ENCODE measurements at places on chromosomes 7 and 10. TPM values are rescaled to one million over a fixed set of nuclear protein-coding genes. Genes with fewer than 3 reads are reported as not detected.

DNA sequence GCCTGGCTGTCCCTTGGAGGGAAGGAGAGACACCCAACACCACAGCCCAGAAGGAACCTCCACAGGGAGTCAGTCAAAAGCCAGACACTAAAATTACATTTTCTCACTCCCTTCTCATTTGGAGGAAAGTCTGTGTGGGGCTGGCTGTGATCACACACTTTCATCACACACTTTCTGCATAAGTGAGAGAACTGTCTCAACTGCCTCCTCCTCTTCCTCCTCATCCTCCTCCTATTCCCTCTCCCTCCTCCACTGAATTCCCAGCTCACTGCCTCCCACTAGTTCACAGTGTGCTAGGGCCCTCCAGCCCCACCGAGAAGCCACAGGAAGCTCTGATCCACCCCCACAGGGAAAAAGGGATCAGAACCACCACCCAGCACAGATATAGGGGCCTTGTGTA lies 91.6 kb downstream of the KCNMA1 start:
- no peak for DNase-seq

DNA sequence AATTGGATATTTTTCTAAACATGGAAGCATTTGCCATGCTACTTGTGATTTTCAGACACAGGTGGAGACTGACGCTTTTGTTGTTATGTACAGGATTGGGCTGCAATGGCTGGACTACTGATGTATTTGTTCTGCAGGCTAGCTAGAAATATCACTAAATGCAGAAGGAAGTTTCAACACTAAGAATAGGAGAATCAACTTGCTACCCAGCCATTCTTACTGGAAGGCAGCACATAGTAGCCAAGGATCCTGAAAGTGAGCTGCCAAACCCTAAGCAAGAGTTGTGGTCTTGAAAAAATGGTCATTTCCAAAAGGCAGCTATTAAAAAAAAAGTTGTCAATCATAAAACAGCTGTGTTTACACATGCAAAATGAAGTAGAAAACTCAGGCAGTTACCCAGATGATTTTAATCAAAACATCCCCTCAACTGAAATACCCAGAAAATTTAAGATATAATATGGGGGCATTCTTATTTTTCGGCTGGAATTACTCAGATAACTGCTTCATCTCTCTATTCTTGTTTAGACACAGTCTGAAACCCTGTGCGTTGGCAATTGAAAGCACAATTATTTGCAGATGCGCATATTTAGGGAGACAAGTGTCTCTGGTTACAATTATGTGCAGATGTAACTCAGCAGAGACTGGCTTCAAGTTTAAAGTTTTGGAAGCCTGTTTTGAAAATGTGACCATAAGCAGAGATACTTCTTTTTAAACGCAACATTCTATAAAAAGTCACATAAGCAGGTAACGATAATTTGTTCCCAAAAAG lies 31.2 kb downstream of the GFRA1 start:
- no peak for DNase-seq

GRCh38 chr10:17354781-17355180 lies 99.6 kb downstream of the ST8SIA6 start:
- no peak for DNase-seq

GRCh38 chr10:11509036-11509435 lies 102.4 kb downstream of the USP6NL start:
- no peak for DNase-seq

DNA sequence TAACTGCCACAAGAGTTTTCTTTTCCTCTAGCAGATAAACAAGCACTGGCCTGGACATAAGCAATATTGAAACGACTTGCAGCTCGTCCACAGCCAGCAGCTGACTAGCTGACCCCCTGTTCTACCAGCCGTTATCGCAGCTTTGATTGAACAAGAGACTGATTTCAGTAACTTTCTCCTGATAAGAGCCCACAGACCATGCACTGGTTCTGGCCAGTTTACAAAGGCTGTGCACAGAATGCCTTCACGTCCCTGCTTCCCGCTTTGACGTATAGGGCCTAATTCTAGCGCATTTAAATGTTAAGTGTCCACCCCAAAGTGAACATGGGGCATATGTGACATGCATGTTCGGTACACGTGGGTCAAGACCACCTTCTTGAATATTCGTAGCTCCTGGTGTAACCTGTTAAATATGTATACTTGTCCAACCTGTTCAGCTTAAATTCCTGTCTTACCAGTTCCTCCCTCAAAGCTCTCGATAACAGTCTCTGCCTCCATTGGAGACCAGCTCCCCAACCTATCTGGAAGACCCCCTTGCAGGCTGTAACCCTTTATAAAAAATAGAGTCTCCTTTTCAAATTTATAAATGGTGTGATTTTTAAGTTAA lies 69.2 kb downstream of the LYZL1 start:
- no peak for DNase-seq

DNA sequence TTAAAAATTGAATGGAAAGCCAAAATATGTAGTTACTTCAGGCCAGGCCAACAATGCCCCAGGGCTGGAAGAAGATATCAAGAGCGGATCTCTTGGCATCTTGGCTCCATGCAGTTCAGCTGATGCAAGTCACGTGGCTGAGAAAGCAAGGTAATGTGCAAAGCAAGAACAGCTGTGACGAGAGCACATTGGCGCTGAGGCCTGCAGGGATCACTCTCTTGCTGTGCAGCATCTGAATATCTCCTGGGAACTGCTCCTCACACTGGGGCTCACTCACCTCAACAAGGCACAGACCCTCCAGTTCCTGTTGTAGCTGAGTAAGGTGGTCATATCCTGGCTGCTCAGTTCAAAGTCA lies 14.0 kb downstream of the AKR1B1 start:
- no peak for DNase-seq

DNA sequence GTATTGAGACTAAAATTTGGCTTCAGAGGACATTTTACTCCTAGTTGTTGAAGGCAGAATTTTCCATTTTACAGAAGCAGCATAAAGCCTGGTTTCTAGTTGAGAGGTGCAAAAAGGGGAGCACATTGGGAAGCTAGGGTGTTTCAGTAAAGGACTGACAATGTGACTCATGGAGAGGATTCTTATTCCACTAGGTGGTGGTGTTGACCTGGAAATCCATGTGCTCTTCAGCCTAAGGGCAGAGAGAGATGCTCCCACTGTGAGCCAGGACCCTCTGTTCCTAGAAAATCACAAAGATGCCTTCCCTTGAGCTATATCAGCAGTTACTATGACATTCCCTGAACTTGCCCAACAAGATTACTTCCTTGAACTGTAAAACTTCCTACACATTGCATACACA lies 687.8 kb downstream of the IPMK start:
- DNase-seq, result peak; percentile 35

DNA sequence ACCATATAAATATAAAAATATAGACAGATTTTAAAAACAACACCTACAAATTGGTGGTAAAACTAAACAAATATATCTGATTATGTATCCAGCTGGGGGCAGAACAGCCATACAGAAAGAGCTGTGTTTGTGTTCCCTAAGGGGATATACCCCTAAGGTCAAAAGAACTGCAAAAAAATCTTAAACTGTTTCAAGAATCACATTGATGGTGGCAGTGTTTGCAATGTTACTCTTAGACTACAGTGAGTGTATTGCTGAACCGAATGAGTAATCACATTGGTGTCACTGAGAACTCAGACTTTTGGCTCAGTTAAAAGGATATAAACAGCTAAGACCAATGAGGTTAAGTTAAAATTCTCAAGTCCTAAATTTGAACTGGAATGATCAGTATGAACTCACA lies 27.1 kb upstream of the PTPRN2 start:
- no peak for DNase-seq

- no peak for DNase-seq
Measured at GRCh38 chr7:27140126-27140857, 3.2 kb downstream of the HOXA5 start.

DNA sequence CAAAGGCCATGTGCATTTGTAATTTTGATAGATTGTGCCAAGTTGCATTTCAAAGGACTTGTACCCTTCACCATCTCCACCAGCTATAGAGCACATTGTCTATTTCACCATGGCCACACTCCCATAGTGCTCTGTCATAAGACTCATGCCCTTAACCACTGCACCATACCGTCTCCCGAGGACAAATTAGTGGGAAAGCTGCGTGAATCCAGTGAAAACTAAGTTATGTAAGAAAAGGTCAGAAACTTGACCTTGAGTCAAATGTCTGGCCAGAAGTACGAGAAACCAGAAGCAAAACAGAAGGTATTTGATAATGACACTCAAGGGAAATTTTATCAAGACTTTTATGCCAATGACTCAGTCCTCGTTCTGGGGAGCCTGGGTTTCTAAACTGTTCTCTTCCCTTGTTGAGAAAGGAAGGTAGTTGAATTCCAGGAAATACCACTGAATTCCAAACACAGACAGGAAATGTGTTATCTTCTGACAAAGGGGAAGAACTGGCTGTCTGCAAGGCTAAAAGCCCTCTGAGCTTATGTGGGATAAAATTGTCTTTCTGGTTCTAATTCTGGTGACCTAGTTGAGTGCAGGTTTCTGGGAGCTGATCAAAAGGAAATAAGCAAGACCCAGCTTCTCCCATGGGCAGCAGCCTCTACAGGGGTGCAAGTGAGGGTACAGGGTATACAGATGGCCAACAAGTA lies 49.7 kb downstream of the CDK1 start:
- peak; percentile 19 for DNase-seq

- DNase-seq, result no peak
Measured at GRCh38 chr10:91210435-91210834, 10.0 kb upstream of the PCGF5 start.

DNA sequence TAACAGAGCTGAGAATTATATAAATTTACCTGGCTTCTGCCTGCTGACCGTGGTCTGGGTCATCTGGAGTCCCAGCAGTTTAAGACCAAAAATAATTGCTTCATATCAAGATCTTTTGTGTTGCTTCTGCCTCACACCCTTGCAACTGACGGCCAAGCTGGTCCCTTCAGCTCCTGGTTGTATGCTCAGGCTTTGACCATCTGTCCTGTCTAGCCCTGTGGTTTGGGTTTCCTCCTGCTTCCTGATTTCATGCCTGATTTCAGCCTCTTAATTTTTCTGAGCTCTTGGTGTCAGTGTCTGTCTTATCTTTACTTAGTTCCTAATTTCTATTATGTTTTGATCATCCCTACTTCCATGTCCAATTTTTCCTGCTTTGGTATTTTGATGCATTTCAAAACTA lies 87.9 kb upstream of the PLXDC2 start:
- DNase-seq, result peak; percentile 73

TFR2 gene
- not detected for total RNA-seq

RASA4 gene
- 5.3 TPM for total RNA-seq

NACAD gene
- total RNA-seq, result 4.8 TPM

PLPP4 gene
- 0.12 TPM for total RNA-seq

PGAM2 gene
- not detected for total RNA-seq

TACR2 gene
- not detected for total RNA-seq

CYP26C1 gene
- not detected for total RNA-seq

Data from SJCRH30 (cell line).